ENCODE measurements at places on chromosomes 6 and 20.
A peak's percentile ranks its signal among the peaks of the same experiment; 100 is the strongest.

GRCh38 chr6:53095270-53095669 lies 30.1 kb downstream of the FBXO9 start:
- DNase-seq = no peak

GRCh38 chr6:139306291-139306981 lies 14.6 kb upstream of the TXLNB start:
- DNase-seq = no peak

GRCh38 chr20:62925076-62925419 lies 1.3 kb downstream of the DIDO1 start:
- DNase-seq = no peak

DNA sequence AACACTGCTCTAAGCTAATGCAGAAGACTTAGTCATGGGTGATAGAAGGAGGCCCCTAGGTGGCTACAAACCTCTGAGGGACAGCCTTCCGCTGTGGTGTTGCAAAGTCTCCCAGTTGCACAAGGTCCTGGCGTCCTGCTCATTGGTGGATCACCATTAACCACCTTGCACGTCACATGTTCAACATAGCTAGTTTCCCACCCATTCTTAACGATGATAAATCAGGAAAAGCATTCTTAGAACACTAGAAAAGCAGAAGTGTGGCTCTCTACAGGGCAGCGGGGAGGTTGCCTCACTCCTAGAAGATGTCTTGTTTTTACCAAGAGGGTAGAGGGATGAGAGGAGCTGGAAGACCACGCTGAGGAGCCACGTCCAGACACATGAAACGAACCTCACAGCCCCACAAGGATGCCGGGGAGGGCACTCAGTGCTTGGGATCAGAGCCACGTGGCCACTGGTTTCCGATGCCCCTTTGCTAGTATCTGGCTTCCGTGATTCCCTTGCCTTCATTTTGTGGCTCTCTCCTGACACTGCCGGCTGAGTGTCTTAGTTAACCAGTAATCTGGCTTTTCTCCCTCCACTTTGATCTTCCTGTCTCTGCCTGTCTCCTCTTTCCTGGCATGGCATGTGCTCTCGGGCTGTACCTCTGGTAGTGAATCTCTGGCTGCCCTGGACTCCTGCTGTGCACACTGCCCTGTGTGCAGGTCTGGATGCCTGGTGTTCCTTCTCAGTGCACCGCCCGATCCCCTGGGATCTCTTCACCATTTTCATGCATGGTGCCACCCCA lies 91.4 kb upstream of the NEDD9 start:
- peak; percentile 26 for DNase-seq

DNA sequence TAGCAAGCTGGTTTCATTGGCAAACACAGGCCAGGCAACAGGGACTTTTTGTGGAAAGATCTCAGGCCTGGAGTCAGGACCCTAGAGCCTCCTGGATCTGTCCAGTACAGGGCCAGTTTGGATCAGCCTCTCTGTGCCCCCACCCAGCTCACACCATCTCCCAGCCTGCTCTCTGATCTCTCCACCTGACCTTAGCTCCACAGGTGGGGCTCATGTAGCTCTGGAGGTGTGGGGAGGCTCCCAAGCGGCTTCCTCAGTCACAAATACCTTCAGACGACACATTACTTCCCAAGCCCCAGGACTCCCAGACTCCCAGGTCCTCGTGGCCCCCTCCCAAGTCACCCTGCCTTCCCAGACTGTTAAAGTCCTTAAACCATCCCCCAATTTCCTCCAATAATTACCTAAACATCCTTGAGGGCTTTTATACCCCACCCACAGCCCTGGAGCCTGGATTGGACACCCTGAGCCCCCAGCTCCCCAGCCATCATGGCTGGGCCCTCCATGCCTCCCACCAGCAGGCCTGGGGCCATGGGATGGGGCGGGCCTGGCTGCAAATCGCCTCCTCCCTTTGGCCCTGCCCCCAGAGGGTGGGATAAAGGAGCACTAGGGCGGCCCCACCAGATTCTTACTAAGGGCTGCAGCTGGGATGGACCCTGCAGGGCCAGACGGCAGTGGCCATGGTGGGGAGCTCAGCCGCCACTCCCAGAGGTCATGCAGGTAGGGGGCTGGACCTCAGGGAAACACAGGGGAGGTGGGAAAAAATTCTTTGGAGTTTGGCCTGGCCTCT lies 15.9 kb upstream of the FANCE start:
- no peak for DNase-seq

DNA sequence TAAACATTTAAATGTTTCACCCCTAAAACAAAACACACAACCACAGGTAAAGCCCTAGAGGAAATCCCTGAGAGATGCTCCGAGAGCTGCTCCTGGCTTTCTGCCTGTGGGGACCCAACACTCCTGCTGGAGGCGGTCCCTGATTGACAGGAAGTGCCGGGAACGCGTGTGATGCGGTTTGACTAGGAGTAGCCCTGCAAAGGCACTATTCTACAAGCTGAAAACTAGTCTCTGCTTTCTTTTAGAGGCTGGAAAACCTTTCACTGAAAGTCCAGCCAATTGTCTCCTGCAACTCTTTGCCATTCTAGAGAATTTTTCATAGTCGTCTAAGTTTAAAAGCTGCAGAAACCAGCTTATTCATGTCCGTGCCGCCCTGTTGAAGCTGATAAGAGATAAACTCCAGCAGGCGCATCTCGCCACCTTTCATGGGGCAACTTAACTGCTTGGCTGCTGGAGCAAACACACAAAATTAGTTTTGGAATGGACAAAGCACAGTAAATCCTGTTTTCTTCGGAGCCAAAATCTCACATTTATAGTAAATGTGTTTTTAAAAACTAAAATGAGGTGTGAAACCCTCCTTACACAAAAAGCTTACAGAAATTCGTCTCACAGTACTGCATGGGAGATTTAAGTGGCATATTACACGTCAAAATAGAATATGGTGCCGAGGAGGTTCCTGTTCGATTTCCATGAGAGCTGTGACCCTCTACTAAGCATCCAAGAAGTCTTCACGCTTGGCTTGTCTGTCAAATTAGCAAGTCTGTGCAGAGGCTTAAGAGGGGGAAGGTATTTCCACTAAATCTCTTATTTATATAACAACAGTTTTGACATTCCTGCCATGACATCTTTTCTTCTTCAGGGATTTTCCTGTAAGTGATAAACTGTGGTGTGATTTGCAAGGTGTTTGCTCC lies 46.9 kb downstream of the DACT2 start:
- no peak for DNase-seq

- no peak for DNase-seq
These were observed 4.0 kb downstream of the DSP start for GRCh38 chr6:7545316-7546019.

- peak; percentile 26 for DNase-seq
These were observed 104.9 kb upstream of the NXT1 start for GRCh38 chr20:23245553-23246181.

GRCh38 chr20:61056627-61057442 lies 195.2 kb upstream of the CDH4 start:
- no peak for DNase-seq

DNA sequence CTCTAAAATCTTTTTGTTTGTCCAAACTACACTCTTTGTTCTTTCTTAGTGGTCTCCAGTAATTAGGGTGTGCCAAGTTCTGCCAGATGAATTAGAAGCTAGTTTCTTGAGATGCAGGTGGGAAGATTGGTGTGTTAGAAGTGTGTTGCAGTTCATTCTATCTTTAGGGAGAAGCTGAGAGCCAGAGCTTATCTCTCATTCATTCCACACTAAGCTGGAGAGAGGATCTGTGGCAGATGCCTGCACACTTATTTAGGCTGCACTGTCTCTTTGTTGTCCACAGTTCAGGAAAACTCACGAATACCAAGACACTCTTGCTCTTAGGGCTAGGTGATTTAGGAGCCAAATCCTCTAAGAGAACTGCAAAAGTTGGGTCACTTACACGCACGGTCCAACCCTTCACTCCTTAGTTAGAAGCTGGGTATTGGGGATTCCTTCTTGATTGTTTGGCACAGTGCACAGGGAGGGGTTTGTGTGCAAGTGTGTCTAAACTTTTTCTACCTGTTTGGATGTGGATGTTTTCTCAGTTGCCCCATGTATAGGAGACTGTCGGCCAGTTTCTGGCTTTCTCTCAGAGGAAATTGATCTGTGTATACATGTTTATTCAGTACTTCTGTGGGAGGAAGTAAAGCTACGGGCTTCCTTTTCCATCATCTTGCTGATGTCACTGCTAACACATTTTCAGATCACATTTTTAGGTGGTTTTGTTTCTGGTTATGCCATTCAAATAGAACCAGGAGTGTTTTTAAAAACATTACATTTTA lies 49.5 kb downstream of the SMAP1 start:
- no peak for DNase-seq

DNA sequence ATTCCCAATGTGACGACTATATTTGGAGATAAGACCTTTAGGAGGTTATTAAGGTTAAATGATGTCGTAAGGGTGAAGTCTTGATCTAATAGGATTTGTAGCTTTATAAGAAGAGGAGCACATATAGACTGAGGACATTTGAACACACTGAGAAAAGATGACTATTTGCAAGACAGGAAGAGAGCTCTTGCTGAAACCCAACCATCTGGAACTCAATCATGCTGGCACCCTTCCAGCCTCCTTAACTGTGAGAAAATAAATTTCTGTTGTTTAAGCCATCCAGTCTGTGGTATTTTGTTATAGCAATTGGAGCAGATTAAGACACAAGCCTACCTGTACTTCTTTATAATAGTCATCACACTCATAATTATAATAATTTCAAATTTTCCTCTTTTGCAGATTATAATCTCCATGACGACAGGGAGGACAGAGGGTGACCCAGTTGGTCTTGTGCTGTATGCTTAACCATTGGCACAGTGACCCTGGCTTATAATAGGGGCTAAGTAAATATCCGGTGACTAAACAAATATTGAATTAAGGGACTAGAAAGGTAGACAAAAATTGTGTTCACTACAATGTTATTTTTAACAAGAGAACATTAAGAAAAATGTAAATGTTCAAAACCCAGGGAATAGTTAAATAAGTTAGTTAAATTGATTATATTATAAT lies 206.4 kb upstream of the HDDC2 start:
- DNase-seq = no peak

- no peak for DNase-seq
These were observed 71.0 kb upstream of the SAMD3 start for GRCh38 chr6:130293800-130294199.

DNA sequence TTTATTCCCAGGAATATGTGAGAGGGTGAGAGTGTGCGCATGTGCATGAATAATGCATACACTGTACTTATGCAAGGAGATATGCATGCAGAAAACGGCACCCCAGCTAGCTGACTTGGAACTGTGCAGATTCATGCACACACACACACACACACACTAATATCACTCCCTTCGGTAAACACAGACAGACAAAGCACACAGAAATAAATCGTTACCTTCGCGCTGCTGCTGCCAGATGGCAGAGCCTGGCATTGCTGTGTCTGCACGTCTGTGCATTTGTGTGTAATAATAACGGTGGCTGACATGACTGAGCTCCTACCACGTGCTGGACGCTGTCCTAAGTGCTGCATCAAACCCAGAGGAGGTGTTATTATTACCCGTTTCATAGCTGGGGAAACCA lies 36.8 kb downstream of the PREX1 start:
- DNase-seq = no peak

DNA sequence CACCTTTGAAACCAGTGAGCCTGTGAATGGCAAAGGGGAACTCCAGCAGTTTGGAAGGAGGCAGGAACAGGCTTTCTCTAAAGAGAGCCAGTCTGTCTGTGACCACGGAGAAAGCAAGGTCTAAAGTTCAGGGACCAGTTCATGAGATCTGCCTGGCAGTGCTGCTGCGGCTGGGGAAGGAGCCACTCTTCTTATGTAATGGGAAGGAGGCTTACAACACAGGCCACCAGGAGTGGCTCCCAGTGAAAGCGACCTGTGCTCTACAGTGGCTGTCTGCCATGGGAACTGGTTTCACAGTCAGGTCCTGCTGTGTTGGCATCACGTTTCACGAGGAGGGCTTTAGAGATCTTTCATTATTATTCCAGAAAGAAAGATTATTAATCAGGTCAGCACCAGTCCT lies 291.9 kb upstream of the PRDM1 start:
- DNase-seq = peak; percentile 40

GRCh38 chr6:116388924-116389323 lies 18.2 kb downstream of the DSE start:
- no peak for DNase-seq

DNA sequence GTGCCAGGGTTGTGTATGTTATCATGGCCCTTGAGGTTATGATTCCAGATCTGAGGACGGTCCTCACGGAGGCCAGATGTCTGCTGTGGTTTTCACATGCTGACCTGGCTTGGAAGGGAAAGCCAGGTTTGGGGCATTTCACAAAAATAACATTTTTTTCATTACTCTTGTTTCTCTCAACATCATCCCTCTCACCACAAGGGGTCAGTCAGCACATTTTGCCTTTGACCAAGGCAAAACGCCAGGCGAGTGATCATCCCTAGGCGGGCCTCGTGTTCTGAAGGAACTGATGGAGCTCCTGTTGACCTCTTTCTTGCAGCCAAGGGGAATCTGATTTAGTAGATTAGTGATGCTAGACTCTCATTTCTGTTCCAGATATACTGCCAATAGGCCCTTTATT lies 133.5 kb downstream of the TBC1D7 start:
- peak; percentile 55 for DNase-seq

- DNase-seq = no peak
These were observed 194.1 kb downstream of the SYNDIG1 start for GRCh38 chr20:24663496-24663895.

- DNase-seq = peak; percentile 51
These were observed 73.2 kb downstream of the LY86 start for GRCh38 chr6:6661684-6662083.

- DNase-seq = no peak
These were observed 303.4 kb downstream of the CENPW start for GRCh38 chr6:126643352-126643751.

DNA sequence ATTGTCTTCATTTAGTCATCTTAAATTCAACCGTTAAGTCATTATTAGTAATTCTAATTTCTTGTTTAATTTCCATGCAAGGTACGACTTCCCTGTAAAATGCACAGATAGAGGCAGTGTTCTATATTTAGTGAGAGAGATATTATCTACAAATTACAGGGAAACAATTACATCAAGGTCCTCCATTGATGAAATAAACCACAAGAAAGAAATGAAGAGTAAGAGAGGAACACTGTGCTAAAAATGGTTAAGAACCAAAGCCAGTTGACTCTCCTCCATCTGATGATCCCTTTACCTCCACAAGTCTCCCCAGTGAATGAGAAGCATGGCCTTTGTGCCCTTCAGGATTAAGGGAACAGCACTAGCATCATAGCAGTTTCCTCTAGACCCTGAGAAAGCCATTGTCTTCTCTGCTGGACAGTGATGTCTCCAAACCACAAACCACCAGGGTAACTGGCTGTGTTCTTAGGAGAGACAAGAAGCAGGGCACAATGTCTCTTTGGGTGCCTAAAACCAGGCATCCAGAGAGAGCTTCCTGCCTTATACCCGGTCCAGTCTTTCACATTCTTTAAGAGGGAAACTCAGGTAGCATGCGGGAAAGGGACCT lies 38.1 kb downstream of the IRF4 start:
- DNase-seq = no peak

Measured in globus pallidus (tissue), 1 donor.